NCI-H1092 (cell line): ENCODE measurements at places on chromosomes 1 and 21.
A peak's percentile ranks its signal among the peaks of the same experiment; 100 is the strongest.

GRCh38 chr1:211472724-211473123 is 19.2 kb downstream of the RD3 start:
- DNase-seq: no peak

GRCh38 chr1:86714159-86714558 is 9.8 kb downstream of the SH3GLB1 start:
- no peak for DNase-seq

- DNase-seq: no peak
Measured at GRCh38 chr1:150558303-150558704, 9.1 kb downstream of the ADAMTSL4 start.

- DNase-seq: no peak
Measured at GRCh38 chr21:23016617-23017016, 2018.4 kb downstream of the NCAM2 start.

GRCh38 chr1:25109531-25109951 is 122.8 kb downstream of the SYF2 start:
- no peak for DNase-seq

GRCh38 chr1:157163273-157164127 is 25.3 kb upstream of the ETV3 start:
- DNase-seq: peak; percentile 48

GRCh38 chr1:186240436-186240835 is 134.6 kb downstream of the TPR start:
- no peak for DNase-seq

DNA sequence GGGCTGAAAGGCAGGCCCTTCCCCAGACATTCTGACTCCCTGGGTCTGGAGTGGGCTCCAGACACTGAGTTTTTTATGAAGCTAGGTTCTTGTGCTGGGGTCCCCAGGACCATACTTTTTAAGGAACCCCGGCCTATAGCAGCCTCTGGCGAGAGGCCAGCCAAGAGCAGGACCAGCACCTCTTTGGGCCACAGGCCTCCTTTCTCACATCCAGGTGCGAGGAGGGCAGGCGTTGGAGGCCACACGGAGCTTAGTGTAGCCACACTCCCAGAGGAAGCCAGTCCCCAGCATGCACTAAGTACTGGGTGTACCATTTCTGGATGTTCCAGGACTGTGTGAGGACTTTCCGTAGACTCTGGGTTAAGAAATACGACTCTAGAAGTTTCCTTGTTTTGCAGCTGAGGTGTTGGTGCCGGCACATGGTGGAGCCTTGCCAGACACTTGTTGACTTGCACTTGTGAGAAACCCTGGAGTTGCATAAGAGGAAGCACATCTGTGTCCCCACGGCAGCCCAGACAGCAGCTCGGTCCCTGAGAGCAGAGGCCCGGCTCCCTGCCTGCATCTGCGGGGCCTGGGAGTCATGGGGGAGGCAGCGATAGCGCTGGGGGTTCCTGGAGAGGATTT is 122.2 kb upstream of the VAMP3 start:
- DNase-seq: no peak

DNA sequence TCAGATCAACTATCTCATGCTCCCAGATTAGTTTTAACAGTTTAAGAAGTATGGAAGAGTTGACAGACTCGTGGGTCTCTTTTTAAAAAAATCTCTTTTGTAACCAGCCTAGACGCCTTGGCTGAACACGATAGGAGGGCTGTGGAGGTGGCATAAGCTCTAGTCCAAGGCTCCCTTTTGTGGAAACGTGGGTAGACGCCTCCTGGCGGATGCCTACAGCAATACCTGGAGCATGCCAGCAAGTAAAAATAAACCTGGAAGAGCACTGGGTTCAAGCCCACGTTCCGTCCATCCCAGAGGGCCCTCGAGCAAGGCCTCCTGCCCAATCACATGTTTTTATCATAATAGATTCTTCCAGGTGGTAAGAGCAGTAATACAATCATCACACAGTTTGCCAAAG is 87.9 kb downstream of the RGS7 start:
- peak; percentile 15 for DNase-seq

DNA sequence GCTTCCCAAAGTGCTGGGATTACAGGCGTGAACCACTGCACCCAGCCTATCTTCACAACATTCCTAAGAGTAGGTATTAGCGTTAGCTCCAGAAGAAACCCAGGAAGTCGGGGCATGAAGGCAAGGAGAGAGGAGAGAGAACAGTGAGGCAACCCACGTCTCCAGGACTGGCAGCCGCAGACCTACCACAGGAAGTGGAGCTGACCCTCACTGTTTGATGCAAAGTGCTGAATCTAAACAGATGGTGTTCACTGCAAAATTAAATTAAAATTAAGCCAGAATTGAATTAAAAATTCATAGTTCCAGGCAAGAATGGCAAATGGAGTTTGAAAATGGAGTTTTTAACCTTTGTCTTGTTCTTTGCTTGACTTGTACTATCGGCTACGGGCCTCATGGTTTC is 6.7 kb downstream of the ECE1 start:
- DNase-seq: no peak
